CD4-positive, alpha-beta T cell treated with Interleukin-15 for 1 hour (primary cell): ENCODE measurements at places on chromosomes 4 and X.

- no peak for DNase-seq
Observed at GRCh38 chr4:52659722-52660261, 691 bp upstream of the USP46 start.

DNA sequence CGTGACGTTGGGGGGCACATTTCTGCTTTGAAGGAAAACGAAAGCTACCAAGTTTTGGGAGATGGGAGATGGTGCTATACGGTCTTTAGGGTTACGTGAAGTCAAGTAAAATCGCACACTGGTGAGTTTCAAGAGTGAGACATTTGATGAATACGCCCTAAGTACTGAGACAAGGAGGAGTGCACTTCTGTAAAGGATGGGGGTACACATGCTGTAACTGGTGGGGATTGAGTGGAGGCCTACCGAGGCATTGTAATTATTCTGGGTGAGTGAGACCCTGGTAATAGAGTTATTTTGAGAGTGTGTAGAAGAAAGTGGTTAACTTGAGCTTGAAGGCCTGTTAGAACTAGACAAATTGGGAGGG lies 536 bp downstream of the SH3BGRL start:
- no peak for DNase-seq

GRCh38 chrX:56382278-56382677 lies 150.1 kb downstream of the KLF8 start:
- DNase-seq, result no peak

GRCh38 chr4:107888237-107888636 lies 43.1 kb upstream of the CYP2U1 start:
- DNase-seq, result no peak

GRCh38 chrX:66504481-66504880 lies 134.4 kb downstream of the EDA2R start:
- no peak for DNase-seq

- DNase-seq, result no peak
Observed at GRCh38 chr4:168907119-168907698, 102.8 kb downstream of the CBR4 start.

DNA sequence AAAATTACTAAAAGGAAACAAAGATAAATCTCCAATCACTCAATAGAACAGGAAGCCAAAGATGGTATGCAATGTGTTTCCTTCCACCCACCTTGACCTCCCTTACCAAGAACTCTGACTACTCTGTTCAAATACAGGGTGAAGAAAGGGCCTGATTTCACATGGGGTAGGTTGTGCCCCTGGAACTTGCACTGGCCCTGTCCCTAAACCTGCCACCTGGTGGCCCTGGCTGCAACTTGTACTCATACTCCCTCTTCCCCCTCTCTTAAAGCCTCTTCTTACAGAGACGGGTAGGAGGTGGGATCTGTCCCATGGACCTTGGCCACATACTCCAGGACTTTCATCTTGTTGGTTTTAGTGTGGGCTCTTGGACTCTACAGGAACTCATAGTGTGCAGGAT lies 17.3 kb upstream of the TMEM185A start:
- no peak for DNase-seq

DNA sequence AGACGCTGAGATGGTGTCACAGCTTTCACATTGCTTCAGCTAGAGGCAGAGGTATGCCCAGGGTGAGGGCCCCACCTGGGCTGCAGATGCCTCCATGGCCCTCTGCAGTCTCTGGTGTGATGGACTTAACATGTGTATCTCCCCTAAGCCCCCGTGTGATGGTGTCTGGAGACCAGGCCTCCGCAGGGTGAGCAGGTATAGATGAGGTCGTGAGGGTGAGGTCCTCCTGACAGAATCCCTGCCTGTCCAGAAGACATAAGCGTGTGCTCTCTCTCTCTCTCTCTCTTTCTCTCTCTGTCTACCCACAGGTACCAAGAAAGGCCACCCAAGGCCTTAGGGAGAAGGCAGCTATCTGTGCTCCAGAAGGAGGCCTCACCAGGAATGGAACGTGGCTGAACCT lies 50.9 kb downstream of the CPZ start:
- no peak for DNase-seq

GRCh38 chrX:75301060-75301459 lies 27.2 kb downstream of the UPRT start:
- no peak for DNase-seq

GRCh38 chr4:140172960-140173359 lies 19.0 kb upstream of the MAML3 start:
- DNase-seq, result no peak

GRCh38 chr4:165805406-165805805 lies 67.6 kb upstream of the TLL1 start:
- DNase-seq, result no peak

DNA sequence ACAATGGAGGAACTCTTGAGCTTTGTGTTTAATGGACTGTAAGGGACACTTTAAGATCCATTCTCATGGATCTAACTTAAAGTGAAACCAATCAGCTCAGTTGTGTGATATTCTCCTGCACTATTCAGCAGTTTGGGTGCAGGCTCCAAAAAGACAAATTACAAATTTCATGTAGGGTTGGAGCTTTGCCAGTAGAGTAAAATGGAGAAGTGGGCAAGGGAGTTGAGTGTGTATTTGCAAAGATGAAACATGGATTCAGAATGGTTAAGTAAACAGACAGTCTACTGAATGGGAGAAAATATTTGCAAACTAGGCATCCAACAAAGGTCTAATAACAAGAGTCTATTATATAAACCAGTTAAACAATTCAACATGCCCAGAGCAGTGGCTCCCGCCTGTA lies 21.2 kb upstream of the MID2 start:
- DNase-seq, result no peak

DNA sequence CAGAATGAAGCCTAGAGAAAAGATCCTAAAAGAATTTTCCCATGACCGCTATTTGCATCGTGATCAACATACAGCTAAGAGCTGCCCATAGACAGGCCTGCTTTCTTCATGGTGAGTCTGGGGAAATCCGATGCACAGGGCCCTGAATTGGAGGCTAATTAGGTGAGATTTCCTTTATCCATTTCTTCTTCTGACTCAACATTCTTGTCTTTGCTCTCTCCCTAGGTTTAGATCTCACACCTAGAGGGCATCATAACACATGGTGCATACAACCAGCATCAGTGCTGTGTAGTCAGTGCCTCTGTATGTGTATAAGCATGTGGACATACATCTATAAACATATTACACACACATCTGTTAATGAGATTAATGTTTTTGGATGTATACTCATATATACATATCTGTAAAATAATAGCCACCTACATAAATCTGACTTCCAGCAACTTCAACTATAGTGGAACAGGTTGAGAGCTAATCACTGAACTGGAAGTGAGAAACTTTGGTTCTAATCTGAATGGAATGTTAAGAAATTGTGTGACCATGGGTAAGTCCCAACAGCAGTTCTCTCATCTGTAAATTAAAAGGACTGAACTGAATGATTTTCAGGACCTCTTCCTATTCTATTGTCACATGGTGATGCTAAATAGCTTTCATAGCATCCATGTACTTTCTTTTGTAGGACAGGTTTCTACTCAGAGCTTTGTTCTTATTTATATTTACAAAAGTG lies 17.5 kb downstream of the GATB start:
- DNase-seq, result no peak

GRCh38 chr4:94171616-94172015 lies 36.0 kb upstream of the SMARCAD1 start:
- no peak for DNase-seq

- DNase-seq, result no peak
Observed at GRCh38 chr4:183507925-183508696, 3.3 kb downstream of the ING2 start.

- DNase-seq, result no peak
Observed at GRCh38 chrX:123475068-123475724, 257.7 kb downstream of the THOC2 start.

DNA sequence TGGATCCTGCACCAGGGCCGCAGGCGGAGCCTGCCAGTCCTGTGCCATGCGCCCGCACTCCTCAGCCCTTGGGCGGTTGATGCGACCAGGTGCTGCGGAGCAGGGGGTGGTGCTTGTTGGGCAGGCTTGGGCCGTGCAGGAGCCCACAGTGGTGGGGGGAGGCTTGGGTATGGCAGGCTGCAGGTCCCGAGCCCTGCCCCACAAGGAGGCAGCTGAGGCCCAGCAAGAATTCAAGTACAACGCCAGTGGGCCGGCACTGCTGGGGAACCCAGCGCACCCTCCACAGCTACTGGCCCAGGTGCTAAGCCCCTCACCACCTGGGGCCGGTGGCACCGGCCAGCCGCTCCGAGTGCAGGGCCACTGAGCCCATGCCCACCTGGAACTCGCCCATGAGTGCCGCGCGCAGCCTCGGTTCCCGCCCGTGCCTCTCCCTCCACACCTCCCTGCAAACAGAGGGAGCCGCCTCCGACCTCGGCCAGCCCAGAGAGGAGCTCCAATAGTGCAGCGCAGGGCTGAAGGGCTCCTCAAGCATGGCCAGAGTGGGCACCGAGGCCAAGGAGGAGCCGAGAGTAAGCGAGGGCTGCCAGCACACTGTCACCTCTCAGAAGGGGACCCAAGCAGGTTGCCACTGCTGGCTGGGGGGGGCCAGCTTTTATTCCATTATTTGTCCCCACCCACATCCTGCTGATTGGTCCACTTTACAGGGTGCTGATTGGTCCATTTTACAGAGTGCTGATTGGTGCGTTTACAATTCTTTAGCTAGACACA lies 339.0 kb upstream of the KLF3 start:
- DNase-seq, result no peak

- DNase-seq, result no peak
Observed at GRCh38 chr4:155007660-155008176, 200.7 kb upstream of the NPY2R start.

DNA sequence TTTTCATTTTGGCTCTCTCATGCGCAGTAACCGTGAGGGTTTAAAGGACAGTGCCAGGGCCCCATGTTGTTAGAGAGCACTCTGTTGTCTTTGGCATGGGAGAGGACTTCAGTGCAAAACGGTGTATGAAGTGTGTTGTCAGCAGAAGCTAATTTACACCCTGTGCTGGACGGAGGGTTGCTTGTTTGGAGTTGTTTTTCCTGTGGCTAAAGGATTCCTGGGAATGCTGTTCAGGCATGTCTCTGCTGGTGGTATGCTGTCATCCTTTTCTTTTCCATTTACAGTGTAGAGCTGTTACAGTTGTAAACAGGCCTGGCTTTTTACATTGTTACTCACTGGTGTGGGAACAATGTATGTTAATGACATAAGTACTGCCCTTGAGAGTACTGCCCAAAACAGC lies 206.3 kb downstream of the CBR4 start:
- no peak for DNase-seq

DNA sequence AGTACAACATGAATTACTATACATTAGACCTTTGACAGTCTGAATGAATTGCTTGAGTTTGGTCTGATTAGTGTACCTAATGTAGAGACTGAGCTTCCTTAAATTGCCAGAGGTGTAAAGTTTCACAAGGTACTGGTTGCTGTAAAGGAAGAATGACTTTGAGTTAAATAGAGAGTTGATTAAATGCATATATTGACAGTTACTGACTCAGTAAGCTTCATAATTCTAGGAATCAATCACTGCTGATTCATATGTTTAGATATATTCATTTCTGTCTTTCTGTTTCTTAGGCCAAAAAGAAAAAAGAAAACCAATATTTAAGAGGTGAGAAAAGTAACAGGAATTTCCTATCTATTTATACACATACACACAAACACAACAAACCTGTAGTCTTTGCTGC lies 16.2 kb upstream of the ART3 start:
- DNase-seq, result no peak

DNA sequence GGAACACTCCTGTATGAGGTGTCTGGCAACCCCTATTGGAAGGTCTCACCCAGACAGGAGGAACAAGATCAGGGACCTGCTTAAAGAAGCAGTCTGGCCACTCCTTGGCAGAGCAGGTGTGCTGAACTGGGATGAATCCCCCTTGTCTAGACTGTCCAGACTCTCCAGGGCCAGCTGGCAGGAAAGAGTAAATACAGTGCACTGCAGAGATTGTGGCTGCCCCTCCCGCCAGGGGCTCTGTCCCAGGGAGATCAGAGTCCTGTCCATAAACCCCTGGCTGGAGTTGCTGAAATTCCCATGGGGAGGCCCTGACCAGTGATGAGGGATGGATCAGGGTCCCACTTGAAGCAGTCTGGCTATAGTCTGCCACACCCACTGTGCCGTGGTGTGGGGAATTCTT lies 17.7 kb downstream of the STPG2 start:
- no peak for DNase-seq

GRCh38 chrX:16975233-16975632 lies 28.8 kb downstream of the REPS2 start:
- no peak for DNase-seq

- DNase-seq, result no peak
Observed at GRCh38 chrX:134173541-134174272, 63.3 kb upstream of the CCDC160 start.

- DNase-seq, result no peak
Observed at GRCh38 chrX:23012636-23013035, 12.9 kb downstream of the DDX53 start.
